ENCODE measurements at places on chromosomes 4 and X.

GRCh38 chrX:136597356-136597755, 50.6 kb upstream of the CD40LG start:
- DNase-seq, result no peak

- no peak for DNase-seq
Measured at GRCh38 chrX:115368876-115369275, 79.4 kb downstream of the LUZP4 start.

GRCh38 chrX:13190051-13190450, 129.8 kb downstream of the ATXN3L start:
- no peak for DNase-seq

- DNase-seq, result no peak
Measured at GRCh38 chr4:153218961-153219360, 14.7 kb downstream of the TRIM2 start.

- no peak for DNase-seq
Measured at GRCh38 chr4:159925770-159926169, 822.9 kb downstream of the RAPGEF2 start.

GRCh38 chr4:155012469-155012868, 196.0 kb upstream of the NPY2R start:
- DNase-seq, result no peak

- no peak for DNase-seq
Measured at GRCh38 chr4:77009511-77010115, 60.1 kb downstream of the SEPTIN11 start.

DNA sequence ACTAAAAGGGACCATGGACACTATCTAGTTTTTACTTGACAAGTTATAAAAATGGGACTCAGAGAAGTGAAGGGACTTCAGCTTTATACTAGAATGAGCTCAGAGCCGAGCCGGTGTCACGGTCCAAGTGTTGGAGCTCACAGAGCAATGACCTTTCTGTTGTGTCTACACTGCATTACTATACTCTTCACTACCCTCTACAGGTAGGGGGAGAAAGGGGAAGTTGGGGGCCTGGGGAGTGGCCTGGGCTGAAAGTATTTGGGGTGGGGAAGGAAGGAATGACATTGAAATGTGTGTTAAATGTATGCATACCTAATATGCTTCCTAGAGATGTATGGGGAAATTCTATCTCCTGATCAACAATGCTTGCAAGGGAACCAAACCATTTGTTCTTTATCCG, 48.8 kb upstream of the HHIP start:
- no peak for DNase-seq

DNA sequence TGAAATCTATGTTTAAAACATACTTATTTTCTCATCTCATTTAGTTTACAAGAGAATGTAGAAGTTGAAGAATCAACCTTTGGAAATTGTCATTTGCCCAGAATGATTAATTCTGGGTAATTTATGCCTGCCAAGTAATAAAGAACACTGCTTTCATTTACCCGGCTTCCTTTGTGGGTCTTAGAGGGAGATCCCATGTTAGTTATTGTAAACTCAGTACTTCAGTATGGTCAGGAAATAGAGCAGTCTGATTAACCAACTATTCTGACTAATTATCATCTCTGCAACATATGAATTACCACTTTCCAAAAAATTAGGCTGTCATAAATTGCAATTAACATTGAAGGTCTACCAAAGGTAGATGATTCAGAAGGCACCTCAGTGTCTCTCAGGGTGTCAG, 324.5 kb downstream of the HNRNPD start:
- no peak for DNase-seq

DNA sequence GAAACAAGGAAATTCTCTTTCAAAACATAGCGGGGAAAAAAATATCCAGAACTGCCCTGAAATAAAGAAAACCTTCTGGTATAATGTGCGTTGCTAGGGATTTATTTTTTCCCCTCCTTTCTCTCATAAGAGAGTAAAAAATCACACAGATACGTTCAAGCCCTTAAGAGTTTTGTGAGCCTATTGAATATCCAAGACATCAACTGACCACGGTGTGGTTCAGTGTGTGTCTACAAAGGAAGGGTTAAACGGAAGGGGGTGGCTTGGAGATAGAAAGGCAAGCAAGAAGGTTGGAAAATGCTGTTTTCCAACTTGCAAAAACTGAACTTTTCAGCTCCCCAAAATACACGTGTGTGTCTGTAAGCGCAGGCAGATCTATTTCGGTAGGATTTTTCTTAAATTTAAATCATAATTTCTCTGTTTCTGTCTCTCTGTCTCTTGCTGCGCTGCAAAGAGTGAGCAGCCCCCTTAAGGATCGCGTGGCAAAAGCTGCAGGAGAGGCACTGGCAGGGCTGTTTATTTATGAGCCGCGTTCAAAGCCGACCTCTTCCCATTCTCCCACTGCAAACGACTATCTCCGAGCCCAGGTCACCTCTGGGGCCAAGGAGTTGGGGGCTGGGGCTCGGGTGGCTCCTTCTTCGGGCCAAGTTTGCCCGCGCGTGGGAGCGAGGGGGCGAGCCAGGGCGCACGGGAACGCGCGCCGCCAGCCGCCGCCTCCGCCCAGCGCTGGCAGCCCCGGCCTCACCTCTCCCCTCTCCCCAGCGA, 492 bp upstream of the SLIT2 start:
- DNase-seq, result no peak

GRCh38 chrX:56107320-56107719, 124.8 kb upstream of the KLF8 start:
- no peak for DNase-seq

GRCh38 chr4:189200353-189200752, 740.3 kb upstream of the FRG1 start:
- no peak for DNase-seq

GRCh38 chr4:162506253-162506652, 342.5 kb upstream of the FSTL5 start:
- DNase-seq, result no peak

DNA sequence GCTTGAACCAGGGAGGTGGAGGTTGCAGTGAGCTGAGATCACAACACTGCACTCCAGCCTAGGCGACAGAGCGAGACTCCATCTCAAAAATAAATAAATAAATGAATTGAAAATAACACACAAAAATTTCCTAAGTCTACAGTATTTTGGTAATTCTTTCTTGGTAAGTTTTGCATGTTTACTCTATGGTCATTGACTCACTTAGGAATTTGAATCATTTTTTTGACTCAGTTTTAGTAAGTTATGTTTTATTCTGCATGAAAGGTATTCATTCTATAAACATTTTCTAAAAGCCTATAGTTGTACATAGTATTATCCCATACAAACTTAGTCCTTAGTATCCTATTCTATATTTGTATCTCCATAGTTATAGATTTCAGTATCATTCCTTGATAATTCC, 772.9 kb upstream of the SLIT2 start:
- DNase-seq, result no peak

DNA sequence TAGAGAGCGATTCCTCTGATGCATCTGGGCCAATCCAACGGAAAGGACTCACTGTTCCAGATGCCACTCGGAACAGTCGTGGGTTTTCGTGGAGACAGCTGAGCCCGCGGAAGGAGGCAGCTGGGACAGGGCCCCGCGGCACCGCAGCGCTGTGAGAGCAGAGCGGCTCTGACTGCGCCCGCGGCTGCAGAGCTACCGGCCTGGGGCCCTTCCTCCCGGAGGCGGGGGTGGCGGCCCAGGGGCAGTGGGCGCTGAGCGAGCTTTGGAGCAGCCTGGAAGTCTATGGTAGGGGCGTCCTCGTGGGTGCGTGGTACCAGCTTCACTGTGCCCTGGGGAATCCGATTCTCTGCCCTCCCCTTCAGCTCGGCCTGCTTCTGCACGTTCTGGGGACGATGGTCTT, 24.9 kb downstream of the CLDN34 start:
- no peak for DNase-seq

DNA sequence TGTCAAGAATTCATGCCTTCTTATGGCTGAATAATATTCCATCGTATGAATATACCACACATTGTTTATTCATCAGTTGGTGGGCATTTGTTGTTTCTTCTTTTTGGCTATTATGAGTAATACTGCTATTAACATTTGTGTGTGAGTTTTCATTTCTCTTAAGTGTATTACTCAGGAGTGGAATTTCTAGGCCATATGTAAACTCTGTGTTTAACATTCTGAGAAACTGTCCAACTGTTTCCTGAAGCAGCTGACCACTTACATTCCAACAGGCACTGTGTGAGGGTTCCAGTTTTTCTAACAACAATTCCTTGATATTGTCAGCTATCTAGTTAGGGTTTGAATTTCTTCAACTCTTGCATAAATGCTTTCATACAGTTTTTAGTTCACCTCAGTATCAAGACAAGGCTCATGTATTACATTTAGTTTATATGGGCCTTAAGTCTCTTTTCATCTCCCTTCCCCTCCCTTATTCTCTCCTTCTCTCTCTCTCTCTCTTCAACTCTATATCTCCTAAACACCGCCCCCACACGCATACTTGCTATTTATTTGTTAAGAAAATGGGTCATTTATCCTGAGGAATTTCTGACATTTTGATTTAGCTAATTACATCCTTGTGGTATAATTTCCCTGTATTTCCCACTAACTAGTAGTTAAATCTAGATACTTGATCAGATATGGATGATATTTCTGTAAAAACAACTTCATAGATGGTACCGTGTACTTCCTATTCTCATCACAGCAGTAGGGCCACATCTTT, 77.4 kb downstream of the WDR19 start:
- DNase-seq, result no peak

DNA sequence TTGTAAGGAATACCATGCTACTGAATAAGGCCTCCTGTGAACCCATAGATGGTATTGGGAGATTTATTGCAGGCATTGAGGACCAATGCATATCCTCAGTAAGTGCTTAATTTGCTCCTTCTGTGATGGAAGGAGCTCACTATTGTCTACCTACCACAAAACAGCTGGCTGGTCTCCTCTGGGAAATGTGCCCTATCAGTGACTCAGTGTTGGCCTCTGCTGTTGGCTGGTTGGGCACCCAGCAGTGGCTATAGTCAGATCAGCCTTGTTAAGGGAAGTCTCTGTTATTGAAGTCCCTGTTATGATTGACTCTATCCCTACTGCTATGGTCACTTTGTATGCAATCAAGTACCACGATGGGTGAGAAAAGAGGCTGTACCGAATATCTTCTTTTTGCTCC, 27.5 kb upstream of the OTUD4 start:
- DNase-seq, result no peak

DNA sequence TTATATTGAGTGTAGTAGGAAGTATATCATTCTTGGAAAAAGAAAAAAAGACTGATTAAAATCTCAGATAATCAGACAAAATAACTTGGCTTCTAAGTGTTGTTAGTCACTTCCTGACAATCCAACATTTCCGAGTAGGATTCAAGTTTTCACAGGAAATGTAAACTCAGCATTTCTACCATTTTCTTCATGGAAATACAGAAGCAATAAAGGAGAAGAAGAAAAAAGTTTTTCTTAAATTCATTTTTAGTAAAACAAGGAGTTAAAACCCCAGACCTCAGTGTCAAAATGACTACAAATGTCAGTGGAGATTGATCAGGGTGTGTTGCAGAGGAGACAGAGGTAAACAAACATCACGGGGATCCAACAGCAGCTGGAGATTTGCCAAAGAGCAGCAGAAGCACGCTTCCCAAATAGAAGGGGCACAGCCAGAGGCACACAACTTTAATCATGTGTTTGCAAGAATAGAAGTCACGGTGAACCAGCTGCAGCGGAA, 129.3 kb upstream of the FAM9B start:
- DNase-seq, result no peak

DNA sequence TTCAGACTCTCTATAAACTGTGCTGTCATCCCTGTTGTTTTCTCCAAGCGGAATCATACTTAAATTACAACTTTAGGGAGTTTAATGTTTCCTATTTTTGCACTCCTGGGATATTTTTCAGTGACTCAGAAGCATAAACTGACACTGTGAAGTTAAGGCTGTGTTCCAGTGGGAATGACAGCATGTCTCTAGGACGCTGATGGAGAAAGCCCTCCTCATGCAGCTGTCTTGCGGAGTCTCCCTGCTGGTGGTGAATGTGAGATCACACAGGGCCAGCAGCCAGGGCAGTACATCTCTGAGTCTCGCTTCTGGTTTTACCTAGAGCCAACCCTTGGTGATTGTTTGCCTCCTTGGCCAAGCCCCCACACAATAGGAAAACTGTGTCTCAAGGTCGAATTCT, 53.3 kb downstream of the NFKB1 start:
- DNase-seq, result no peak

DNA sequence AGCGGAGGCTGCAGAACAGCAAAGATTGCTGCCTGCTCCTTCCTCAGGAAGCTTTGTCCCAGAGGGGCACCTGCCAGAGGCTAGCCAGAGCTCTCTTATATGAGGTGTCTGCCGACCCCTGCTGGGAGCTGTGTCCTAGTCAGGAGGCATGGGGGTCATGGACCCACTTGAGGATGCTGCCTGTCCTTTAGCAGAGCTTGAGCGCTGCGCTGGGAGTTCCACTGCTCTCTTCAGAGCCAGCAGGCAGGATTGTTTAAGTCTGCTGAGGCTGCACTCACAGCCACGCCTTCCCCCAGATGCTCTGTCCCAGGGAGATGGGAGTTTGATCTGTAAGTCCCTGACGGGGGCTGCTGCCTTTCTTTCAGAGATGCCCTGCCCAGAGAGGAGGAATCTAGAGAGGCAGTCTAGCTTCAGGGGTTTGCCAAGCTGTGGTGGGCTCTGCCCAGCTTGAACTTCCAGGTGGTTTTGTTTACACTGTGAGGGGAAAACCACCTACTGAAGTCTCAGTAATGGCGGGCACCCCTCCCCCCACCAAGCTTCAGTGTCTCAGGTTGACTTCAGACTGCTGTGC, 10.9 kb downstream of the DCK start:
- peak; percentile 45 for DNase-seq

- DNase-seq, result no peak
Measured at GRCh38 chr4:122588453-122589238, 32.2 kb downstream of the IL21 start.

- no peak for DNase-seq
Measured at GRCh38 chrX:136266828-136267227, 15.6 kb upstream of the MAP7D3 start.

- DNase-seq, result no peak
Measured at GRCh38 chr4:128776794-128777216, 32.7 kb upstream of the JADE1 start.

DNA sequence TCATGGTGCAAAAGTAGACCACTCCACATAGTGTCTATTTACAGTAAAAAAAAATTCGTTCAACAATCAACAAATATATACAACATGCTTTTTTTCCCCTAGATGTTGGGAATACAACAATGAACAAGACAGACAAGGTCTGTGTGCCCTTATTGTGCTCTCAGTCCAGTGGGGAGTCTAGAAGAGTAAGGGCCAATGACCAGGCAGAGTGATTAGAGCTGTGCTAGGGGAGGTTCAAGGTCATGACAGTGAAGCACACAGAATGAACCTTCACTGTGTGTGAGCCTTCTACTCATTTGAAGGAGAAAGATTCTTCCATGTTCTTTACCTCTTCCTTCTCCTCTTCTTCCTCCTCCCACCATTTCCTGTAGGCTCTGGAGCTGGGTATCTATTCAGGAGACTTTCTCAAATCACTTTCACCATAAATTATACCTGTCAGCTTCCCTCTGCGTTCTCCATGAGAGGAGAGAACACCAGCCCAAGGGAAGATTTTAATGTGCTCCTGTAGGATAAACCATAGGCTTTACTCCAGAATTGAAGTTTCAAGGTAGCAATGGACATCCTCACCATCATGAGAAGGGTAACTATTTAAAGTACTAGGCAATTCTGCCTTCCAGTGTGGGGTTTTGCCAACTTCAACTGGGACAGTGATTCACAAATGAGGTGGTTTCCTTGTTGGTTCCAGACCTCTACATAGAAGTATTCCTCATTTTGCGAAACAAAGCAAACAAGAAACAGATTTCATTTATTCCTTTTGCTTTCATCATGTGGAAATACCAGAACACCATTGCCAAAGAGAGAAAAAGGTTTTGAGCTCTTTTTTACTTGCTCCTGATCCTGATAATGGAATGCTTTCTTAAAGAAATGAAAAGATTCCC, 246.9 kb upstream of the GPC4 start:
- DNase-seq, result no peak

GRCh38 chrX:118513120-118513898, 17.7 kb downstream of the DOCK11 start:
- DNase-seq, result no peak

Measured in stimulated activated CD4-positive, alpha-beta T cell treated with anti-CD3 and anti-CD28 coated beads, Interleukin-2, amount 100 ng/mL, for 24 hours (primary cell).